ENCODE measurements at places on chromosomes 12 and 14. TPM values are rescaled to one million over a fixed set of nuclear protein-coding genes. Genes with fewer than 3 reads are reported as not detected.

DNA sequence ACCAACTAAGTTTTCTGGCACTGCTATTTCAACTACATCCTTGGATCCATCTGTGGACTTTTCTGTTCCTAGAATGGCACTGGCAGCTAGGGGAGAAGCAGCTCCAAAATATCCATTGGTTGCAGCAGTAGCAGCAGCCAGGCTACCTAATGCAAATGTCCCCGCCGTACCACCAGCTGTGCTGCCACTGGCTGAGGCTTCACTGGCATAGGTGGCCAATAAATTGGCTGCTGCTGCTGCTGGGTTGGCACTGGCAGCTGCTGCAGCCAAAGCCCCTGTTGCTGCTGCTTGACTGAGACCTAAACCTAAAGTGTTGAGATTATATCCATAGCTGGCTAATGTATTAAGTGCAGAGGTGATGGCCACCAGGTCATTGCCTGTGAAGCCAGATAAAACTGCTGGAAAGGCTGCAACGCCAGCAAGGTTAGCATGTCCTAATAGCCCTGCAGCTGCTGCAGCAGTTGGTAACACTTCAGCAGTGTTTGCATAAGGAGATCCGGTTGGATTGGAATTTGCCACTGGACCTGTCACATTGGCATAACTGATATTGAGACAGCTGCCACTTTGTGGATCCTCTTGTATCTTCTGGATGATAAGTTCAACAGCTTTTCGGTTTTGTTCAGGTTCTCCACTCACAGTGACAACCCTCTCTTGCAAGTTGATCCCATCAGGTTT is 149.5 kb downstream of the NOVA1 start:
- H3K4me3 ChIP-seq = no peak overlapping the region
- H3K4me1 ChIP-seq = no peaks in the 10 kb centered on the region
- DNase-seq = no peak
- no peak overlapping the region for H3K27ac ChIP-seq

DNA sequence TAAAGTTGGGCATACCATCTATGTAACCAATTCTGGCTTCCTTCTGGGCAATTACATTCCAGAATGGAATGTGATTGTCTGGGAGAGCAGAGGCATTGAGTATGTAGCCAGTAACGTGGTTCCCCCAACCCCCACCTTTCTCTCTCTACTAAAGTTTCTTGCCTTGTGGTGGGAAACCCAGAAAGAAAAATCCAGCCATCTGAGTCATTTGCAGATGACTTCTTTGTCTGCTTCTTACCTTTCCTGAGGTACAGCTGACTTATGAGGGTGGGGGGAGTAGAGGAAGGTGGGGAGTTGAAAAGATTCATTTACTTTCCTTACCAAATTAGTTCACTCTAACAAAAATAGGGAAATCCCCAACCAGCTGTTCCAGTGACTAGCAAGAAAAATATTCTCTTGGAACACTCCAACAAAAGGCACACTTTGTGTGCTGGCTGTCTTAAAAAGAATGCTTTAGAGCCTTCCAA is 112.1 kb upstream of the FRMD6 start:
- H3K36me3 ChIP-seq = no peaks in the 10 kb centered on the region
- H3K4me3 ChIP-seq = no peak overlapping the region
- H3K27me3 ChIP-seq = peaks cover 7% of the 10 kb centered on the region
- no peak overlapping the region for H3K27ac ChIP-seq

DNA sequence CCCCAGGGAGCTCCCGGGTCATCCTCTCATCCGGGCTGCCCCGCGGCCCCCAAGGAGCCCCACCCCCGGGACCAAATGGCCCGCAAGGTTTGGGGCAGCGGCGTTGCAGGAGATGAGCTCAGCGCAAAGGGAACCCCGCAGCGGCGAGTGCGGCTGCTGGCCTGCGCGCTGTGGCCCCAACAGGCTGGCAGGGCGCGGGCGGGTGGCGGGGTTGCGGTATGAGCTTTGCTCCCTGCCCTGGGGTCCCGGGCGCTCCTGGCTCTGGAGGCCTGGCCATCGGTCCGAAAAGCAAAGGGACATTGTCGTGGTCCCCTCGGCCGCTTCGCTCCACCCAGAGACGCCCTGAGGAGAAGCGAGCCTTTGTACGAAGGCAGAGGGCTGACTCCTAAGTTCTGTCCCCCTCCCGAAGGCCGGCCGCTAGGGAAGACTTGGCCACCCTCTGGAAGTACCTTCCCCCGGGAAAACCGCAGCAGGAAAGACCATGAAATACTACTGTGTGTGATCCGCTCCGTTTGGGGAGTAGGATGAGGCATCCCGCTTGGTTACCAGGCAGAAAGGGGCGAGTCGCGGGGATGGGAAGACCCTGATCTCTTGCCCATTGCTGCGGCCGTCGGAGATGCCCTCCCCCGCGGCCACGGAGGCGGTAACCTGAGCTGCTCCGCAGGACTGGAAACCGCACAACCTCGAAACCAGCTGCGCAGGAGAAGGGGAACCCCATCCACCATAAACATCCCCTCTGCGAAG is 620 bp upstream of the NID2 start:
- no peaks in the 10 kb centered on the region for H3K36me3 ChIP-seq
- peaks cover 49% of the 10 kb centered on the region for H3K27me3 ChIP-seq
- peak overlapping the region; percentile 3 for H3K27ac ChIP-seq
- H3K4me3 ChIP-seq = peak overlapping the region; percentile 42
- no peak for DNase-seq

Gene SH2B3
- 42.0 TPM for total RNA-seq

DNA sequence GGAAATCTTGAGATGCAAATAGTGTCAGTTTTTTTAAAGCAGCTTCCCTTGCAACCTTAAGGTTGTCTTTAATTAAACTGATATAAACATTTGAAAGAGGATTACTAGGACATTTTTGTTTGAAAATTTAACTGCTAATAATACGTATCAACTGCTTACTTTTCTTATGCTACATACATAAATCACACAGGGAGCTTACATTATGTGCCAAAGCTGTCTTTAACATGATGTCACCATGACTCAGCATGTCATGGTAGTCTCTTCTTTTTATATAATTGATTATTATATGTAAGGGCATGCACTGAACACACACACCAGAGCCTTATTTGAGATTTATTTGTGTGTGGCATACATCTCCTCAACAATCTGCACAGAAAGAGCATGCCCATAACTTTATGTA is 63.0 kb upstream of the PTHLH start:
- no peak overlapping the region for H3K4me3 ChIP-seq
- DNase-seq = no peak
- H3K27me3 ChIP-seq = no peaks in the 10 kb centered on the region
- no peak overlapping the region for H3K27ac ChIP-seq
- H3K4me1 ChIP-seq = no peaks in the 10 kb centered on the region

Gene KMT2D
- 107 TPM for total RNA-seq

GRCh38 chr14:75563931-75564330 is 14.5 kb upstream of the FLVCR2 start:
- H3K4me3 ChIP-seq = no peak overlapping the region
- H3K4me1 ChIP-seq = peaks cover 80% of the 10 kb centered on the region
- no peak for DNase-seq
- no peak overlapping the region for H3K27ac ChIP-seq

- H3K27me3 ChIP-seq = peaks cover 22% of the 10 kb centered on the region
- no peaks in the 10 kb centered on the region for H3K4me1 ChIP-seq
- no peak for DNase-seq
Observed at GRCh38 chr14:93379831-93380230, 32.8 kb downstream of the COX8C start.

- no peak overlapping the region for H3K4me3 ChIP-seq
- H3K27ac ChIP-seq = no peak overlapping the region
Observed at GRCh38 chr12:33427071-33427470, 12.5 kb downstream of the SYT10 start.

Gene LALBA
- not detected for total RNA-seq

GRCh38 chr14:67411820-67412421 is at the start of gene PLEK2:
Gene PLEK2 (minus strand): TSS chr14:67412165. CDS start chr14:67412059, 106 bp downstream.
- peak; percentile 20 for DNase-seq
- peak within 1 kb of the TSS; percentile 39 for H3K4me3 ChIP-seq
- H3K36me3 ChIP-seq = no peaks in the 10 kb centered on the region
- H3K27ac ChIP-seq = no peak within 1 kb of the TSS
- peaks cover 14% of the 10 kb centered on the region for H3K4me1 ChIP-seq
- H3K27me3 ChIP-seq = peaks cover 23% of the 10 kb centered on the region

- H3K27ac ChIP-seq = no peak overlapping the region
- no peaks in the 10 kb centered on the region for H3K36me3 ChIP-seq
- H3K4me1 ChIP-seq = no peaks in the 10 kb centered on the region
- no peaks in the 10 kb centered on the region for H3K27me3 ChIP-seq
Observed at GRCh38 chr14:78902010-78902623, 731.9 kb downstream of the NRXN3 start.

GRCh38 chr14:59419303-59419702 is 45.9 kb downstream of the GPR135 start:
- DNase-seq = no peak
- H3K4me3 ChIP-seq = no peak overlapping the region
- no peak overlapping the region for H3K27ac ChIP-seq
- no peaks in the 10 kb centered on the region for H3K4me1 ChIP-seq
- peaks cover 3% of the 10 kb centered on the region for H3K27me3 ChIP-seq

- no peak for DNase-seq
- H3K27ac ChIP-seq = no peak overlapping the region
- no peaks in the 10 kb centered on the region for H3K27me3 ChIP-seq
- peaks cover 2% of the 10 kb centered on the region for H3K36me3 ChIP-seq
- H3K4me1 ChIP-seq = no peaks in the 10 kb centered on the region
Observed at GRCh38 chr14:56650048-56650447, 70.5 kb downstream of the TMEM260 start.

Gene KRT82
- not detected for total RNA-seq

GRCh38 chr12:114403011-114403689 is 2.8 kb downstream of the TBX5 start:
- H3K27ac ChIP-seq = peak overlapping the region; percentile 63
- peaks cover 3% of the 10 kb centered on the region for H3K4me1 ChIP-seq
- no peak overlapping the region for H3K4me3 ChIP-seq
- H3K27me3 ChIP-seq = peaks cover 83% of the 10 kb centered on the region
- no peak for DNase-seq

GRCh38 chr14:73870525-73871235 is 16.0 kb upstream of the ZNF410 start:
- no peak overlapping the region for H3K27ac ChIP-seq
- no peaks in the 10 kb centered on the region for H3K4me1 ChIP-seq
- no peaks in the 10 kb centered on the region for H3K36me3 ChIP-seq
- no peak overlapping the region for H3K4me3 ChIP-seq

Gene HCAR2
- total RNA-seq = 0.52 TPM

DNA sequence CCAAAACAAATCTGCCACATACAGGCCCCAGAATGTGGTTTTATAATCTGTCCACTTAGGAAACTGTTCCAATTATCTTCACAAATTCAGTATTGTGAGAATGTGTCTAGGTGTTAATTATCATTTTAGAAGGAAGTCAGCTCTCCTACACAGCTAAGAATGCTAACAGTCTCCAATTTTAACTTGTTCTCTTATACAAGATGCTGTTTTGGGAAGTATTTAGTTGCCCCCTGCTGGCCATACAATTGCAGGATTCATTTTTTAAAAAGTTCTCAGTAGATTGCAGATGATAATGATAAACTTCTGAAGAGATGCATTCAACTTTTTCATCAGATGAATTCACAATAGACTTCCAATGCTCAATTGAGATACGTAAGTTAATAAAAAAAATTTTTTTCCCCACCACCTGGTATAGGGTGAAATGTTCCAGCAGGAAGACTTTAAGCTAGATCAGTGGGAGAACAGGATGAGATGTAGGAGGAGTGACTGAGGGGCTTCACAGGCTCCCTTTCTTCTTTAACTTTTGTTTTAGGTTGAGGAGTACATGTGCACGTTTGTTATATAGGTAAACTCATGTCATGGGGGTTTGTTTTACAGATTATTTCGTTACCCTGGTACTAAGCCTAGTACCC is 27.3 kb upstream of the OSBPL8 start:
- H3K27ac ChIP-seq = no peak overlapping the region
- H3K4me3 ChIP-seq = no peak overlapping the region
- peaks cover 2% of the 10 kb centered on the region for H3K27me3 ChIP-seq
- peaks cover 21% of the 10 kb centered on the region for H3K4me1 ChIP-seq
- peak; percentile 7 for DNase-seq

GRCh38 chr14:52080808-52081755 is 12.2 kb upstream of the NID2 start:
- H3K27ac ChIP-seq = no peak overlapping the region
- no peaks in the 10 kb centered on the region for H3K4me1 ChIP-seq
- H3K36me3 ChIP-seq = no peaks in the 10 kb centered on the region
- H3K27me3 ChIP-seq = peaks cover 40% of the 10 kb centered on the region

- no peak for DNase-seq
- no peak overlapping the region for H3K4me3 ChIP-seq
- no peaks in the 10 kb centered on the region for H3K27me3 ChIP-seq
- H3K27ac ChIP-seq = no peak overlapping the region
Observed at GRCh38 chr12:65517656-65518210, 239.2 kb downstream of the MSRB3 start.

- H3K27ac ChIP-seq = no peak overlapping the region
- H3K4me1 ChIP-seq = no peaks in the 10 kb centered on the region
- H3K27me3 ChIP-seq = peaks cover 3% of the 10 kb centered on the region
- no peak overlapping the region for H3K4me3 ChIP-seq
Observed at GRCh38 chr14:51424561-51425251, 184.7 kb downstream of the TMX1 start.

Gene MORN3
- total RNA-seq = 0.61 TPM

DNA sequence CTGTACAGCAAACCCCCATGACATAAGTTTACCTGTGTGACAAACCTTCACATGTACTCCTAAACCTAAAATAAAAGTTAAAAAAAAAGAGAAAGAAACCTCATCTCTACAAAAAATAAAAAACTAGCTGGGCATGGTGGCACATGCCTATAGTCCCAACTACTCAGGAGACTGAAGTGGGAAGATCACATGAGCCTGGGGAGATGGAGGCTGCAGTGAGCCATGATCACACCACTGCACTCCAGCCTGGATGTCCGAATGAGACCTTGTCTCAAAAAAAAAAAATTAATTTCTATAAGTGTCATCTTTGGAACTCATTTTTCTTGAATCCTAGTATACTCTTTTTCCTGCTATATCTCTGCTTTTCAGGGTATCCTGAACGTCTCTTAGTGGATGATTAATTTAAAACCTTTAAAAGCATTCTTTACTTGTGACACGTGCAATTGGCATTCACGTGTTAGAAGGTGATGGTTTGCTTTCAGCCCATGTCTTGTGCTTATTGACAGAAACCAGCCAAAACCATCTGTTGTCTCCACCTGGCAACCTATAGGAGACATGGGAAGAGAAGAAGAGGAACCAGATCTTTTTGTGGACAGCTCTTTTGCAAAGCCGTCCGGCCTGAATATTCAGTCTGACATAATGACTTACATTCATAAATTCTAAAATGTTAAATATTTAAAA is 30.6 kb upstream of the PPFIBP1 start:
- peaks cover 24% of the 10 kb centered on the region for H3K4me1 ChIP-seq
- no peak overlapping the region for H3K4me3 ChIP-seq
- H3K36me3 ChIP-seq = peaks cover 13% of the 10 kb centered on the region
- no peak for DNase-seq
- peaks cover 7% of the 10 kb centered on the region for H3K27me3 ChIP-seq

Gene CPNE6
- not detected for total RNA-seq

Gene ITGA7
- total RNA-seq = 1.1 TPM

DNA sequence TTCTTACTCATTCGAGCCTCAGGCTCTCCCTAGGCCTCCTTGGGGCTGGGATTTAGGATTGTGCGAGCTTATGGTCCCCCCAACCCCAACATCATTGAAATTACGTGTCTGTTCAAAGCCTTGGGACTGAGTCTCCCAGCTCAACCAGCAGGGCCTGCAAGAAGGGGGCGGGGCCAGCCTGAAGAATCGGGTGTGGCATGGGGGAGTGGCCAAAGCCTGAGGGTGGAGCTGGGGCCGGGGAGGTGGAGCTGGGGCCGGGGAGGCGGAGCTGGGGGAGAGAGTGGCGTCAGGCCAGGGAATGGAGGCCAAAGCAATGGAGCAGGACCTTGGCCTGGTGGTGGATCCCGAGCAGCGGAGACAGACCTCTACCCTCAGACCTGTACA is 24.3 kb upstream of the HSPB8 start:
- H3K4me1 ChIP-seq = peaks cover 6% of the 10 kb centered on the region
- no peak for DNase-seq
- no peaks in the 10 kb centered on the region for H3K36me3 ChIP-seq
- peaks cover 6% of the 10 kb centered on the region for H3K27me3 ChIP-seq

Data from activated T-helper 1 cell treated with anti-CD3 and anti-CD28 coated beads, Interleukin-12 subunit alpha, Interleukin-12 subunit beta, Interleukin-2, Interleukin-4 antibody, amounts not matched to agents 30 ng/mL and 10 ng/mL and 1 ng/mL, durations not matched to agents 14 hours and 24 hours and 36 hours (primary cell).